ENCODE measurements at places on chromosomes 3 and 15. TPM values are rescaled to one million over a fixed set of nuclear protein-coding genes. Genes with fewer than 3 reads are reported as not detected.

Gene POMGNT2
- total RNA-seq, result 13.3 TPM

DNA sequence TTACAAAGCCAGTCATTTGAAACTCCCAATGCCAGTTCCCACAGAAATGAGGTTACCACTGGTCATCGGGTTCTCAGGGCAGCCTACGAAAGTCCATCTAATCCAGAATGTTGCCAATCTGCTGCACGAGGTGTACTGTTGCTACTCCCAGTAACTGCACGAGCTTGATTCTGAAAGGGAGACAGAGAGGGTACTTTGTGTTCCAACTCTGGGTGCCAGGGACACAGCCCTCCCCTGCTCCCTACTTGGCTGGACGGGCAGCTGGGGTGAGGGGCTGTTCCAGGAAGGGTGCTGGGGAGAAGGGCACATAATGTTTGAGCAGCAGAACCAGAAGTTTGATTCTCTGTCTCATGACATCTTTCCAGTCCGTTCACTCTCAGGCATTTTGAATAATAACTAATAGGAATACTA lies 27.1 kb upstream of the OSBPL11 start:
- no peaks in the 10 kb centered on the region for H3K36me3 ChIP-seq
- H3K27ac ChIP-seq, result no peak overlapping the region
- H3K4me1 ChIP-seq, result no peaks in the 10 kb centered on the region

Gene PAK6
- total RNA-seq, result 0.18 TPM

DNA sequence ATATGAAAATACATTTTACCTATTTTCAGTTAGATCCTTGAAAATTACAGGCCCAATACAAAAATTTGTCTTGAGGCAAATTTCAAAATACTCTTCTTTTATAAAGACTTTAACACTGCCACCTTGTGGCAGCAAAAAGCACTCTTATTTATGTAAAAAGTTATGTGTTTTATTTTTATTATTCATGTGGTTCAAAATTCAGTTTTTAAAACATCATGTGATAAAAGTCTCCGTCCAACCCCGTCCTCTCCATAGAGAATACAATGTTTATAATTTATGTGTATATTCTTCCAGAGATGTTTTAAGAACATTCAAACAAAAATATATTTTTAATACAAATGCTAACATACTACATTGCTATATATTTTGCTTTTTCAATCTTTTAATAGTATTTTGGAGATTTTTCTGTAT lies 36.9 kb upstream of the TRIM59 start:
- H3K27ac ChIP-seq, result no peak overlapping the region
- no peaks in the 10 kb centered on the region for H3K36me3 ChIP-seq
- no peak overlapping the region for H3K4me3 ChIP-seq
- peaks cover 4% of the 10 kb centered on the region for H3K27me3 ChIP-seq
- DNase-seq, result no peak
- H3K4me1 ChIP-seq, result peaks cover 3% of the 10 kb centered on the region

DNA sequence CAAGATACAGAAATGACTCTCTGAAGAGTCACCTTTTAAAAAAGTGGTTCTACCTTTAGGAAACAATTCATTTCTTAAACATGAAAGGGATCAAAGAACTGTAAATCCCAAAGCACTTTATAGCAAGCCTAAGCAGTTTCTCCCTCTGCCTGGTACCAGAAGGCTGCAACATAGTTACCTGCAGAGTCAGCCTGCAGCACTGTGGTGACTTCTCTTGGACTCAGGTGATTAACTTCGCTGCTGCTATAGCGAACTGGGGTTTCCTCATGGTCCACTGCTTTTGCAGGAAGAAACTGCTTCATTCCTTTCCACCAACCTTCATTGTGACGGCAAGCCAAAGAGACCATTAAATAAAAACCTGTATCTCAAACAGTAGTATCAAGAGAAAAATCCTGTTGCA lies 37.3 kb downstream of the ST3GAL6 start:
- peaks cover 4% of the 10 kb centered on the region for H3K36me3 ChIP-seq
- no peak for DNase-seq
- no peaks in the 10 kb centered on the region for H3K27me3 ChIP-seq
- H3K4me3 ChIP-seq, result no peak overlapping the region
- H3K4me1 ChIP-seq, result no peaks in the 10 kb centered on the region
